ENCODE measurements at places on chromosomes 3 and 15. TPM values are rescaled to one million over a fixed set of nuclear protein-coding genes. Genes with fewer than 3 reads are reported as not detected.
A peak's percentile ranks its signal among the peaks of the same experiment; 100 is the strongest.

LIPC gene
- 13.1 TPM for polyA plus RNA-seq

CFAP20DC gene
- 5.3 TPM for polyA plus RNA-seq

SLC38A3 gene
- 7.2 TPM for polyA plus RNA-seq

GPR62 gene
- polyA plus RNA-seq: 0.37 TPM

TNNC1 gene
- polyA plus RNA-seq: 8.2 TPM

ZXDC gene
- 31.6 TPM for polyA plus RNA-seq

SLC4A7 gene
- polyA plus RNA-seq: 20.2 TPM

ANKDD1A gene
- 4.8 TPM for polyA plus RNA-seq

SCG5 gene
- 22.9 TPM for polyA plus RNA-seq

IFRD2 gene
- 45.5 TPM for polyA plus RNA-seq

KCNMB3 gene
- 4.8 TPM for polyA plus RNA-seq

FILIP1L gene
- 24.4 TPM for polyA plus RNA-seq

SLC2A2 gene
- 13.8 TPM for polyA plus RNA-seq

CIDEC gene
- polyA plus RNA-seq: not detected

TTLL13 gene
- not detected for polyA plus RNA-seq

DNA sequence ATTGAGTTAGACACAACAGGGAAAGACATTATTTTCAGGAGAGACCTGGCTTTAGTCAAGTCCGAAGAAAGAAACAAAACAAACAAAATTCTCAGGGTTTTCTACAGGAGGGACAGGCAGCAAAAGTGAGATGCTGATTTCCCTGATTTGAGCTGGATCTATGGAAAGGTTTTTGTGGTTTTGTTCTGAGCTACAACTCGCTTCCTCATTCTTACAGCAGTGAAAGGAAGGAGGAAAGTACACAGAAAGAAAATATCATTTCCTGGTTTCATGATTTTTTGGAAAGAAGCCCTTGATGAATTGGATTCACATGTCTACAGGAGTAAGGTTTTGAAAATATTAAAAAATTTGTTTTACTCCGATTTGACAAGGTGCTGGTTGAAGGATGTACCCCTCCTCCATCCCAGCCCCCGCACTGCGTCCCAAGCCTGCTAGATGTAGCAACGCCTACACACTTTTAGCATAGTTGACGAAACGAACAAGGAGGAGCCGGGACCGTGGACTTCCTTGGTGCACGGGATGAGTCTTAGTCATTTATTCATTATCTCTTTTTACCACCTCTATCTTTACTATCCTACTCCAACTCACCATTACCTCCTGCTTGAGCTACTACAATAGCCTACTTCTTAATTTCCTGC lies 10.8 kb downstream of the PRICKLE2 start:
- no peak for DNase-seq

GRCh38 chr3:169430707-169431404 lies 232.7 kb downstream of the MECOM start:
- DNase-seq: no peak

DNA sequence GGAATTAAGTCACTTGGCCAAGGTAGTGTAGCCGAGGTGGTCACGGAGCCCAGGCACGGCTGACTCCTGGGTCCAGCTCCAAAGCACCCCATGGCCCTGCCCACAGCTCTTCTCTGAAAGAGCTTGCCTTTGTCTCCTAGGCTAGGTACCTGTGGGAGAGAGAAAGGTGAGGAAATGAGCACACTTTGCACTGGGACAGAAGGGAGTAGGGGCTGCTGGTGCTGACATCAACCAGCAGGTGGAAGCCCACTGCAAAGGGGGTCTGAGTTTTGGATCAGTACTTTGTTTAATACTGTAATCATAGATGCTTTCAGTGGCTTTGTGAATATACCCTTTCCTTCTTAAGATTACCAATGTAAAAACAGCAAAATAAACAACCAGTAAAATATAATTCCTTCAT lies 128.3 kb upstream of the EIF1B start:
- no peak for DNase-seq

DNA sequence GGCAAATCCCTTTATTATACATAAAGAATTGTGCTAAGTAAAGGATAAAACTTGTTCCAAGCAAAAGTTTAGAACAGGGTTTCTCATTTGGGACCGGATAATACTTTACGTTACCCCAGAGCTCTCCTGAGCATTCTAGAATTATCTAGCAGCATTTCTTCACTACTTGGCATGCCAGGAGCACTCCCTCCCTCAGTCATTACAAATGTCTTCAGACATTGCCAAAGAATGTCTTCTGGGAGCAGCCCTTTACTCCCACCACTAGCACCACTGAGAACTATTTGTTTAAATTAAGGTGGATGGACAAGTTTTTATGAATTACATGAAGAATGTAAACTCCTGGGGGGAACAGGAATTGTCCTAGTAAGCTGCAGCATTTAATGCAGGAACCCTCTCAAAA lies 516.4 kb downstream of the GBE1 start:
- no peak for DNase-seq

GRCh38 chr15:34155859-34156258 lies 54.0 kb downstream of the PGBD4 start:
- no peak for DNase-seq

DNA sequence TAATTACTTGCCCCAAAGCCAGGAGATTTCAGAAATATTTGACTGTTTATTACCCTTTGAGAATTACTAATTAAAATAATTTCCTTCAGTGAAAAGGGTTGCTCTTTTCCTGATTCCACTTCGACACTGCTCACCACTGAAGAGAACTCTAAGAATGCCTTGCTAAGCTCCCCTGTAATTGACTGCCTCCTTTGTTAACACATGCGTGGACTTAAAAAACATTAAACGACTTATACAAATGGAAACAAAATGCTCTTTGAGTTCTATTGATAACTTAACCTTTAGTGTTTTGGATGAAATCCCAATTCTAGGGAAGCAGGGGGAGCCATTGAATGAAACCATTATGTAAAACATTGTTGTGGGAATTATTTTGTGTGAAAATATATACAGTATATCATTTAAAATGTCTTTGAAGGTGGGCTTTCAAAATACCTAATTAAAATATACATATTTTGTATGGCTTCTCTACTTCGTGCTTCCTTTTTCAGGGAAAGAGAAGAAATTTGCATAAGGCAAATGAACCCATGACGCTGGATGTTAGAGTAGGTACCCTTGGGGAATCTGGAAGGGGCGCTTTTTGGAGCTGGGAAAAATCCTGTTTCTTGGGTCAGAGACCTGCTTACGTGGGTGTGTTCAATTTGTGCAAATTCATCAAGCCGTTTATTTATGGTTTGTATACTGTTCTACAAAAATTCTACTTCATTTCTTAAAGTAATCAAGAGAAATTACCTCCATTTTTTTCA lies 64.2 kb downstream of the WWTR1 start:
- DNase-seq: no peak

- no peak for DNase-seq
Measured at GRCh38 chr3:116179091-116179490, 266.2 kb downstream of the LSAMP start.

- DNase-seq: no peak
Measured at GRCh38 chr3:77142578-77142977, 102.7 kb downstream of the ROBO2 start.

GRCh38 chr15:68369931-68370767 lies 61.8 kb downstream of the ITGA11 start:
- DNase-seq: no peak

DNA sequence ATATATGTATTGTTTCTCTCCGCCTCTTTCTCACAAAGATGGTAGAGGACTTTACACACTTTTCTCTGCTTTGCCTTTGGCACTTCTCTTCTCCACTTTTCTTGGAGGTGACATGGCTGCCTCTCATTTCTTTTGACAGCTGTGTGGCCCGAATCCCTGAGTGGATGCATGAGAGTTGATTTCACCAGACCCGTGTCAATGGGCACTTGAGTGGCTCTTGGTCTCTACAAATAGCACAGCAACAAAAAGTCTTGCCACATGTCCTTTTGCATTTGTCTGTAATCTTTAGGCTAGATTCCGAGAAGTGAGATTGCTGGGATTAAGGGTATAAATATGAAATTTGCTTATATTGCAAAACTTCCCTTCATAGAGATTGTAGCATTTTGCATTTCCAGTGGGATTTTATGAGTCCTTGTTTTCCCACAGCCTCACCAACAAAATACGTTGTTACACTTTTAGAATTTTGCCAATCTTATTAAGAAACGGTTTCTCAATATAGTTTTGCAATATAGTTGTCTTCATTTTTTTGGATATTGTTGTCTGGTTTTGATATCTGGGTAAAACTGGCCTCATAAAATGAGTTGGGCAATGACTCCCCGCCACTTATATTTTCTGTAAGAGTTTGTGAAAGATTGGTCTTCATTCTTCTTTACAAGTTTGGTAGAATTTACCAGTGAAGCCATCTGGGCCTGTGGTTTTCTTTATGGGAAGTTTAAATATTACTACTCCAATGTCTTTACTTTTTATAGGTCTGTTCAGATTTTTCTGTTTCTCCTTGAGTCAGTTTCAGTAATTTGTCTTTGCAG lies 5.2 kb upstream of the TRPM1 start:
- no peak for DNase-seq

DNA sequence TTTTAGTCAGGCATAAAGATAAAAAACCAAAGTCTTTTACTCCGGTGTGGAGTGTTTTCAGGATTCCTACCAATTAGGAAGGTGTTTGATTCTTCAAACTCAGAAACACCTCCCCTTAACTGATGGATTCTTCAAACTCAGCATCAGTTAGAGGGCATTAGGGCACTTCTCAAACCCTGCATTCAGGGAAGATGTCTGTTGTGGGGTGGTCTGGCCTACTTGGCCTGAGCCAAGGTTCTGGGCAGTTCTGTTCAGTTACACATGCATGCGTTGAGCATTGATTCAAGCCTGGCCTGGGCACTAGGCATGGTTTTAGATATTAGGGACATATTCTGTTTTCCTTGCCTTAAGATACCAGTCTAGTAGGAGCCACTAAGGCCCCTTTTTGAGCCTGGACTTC lies 1.0 kb downstream of the HGD start:
- DNase-seq: no peak

GRCh38 chr15:74613953-74614743 lies 1.5 kb upstream of the CLK3 start:
- no peak for DNase-seq

- no peak for DNase-seq
Measured at GRCh38 chr3:185330238-185330637, 32.7 kb upstream of the MAP3K13 start.

GRCh38 chr3:196640297-196641018 lies 964 bp downstream of the NRROS start:
- DNase-seq: no peak

- DNase-seq: no peak
Measured at GRCh38 chr3:89613241-89613640, 505.8 kb downstream of the EPHA3 start.

DNA sequence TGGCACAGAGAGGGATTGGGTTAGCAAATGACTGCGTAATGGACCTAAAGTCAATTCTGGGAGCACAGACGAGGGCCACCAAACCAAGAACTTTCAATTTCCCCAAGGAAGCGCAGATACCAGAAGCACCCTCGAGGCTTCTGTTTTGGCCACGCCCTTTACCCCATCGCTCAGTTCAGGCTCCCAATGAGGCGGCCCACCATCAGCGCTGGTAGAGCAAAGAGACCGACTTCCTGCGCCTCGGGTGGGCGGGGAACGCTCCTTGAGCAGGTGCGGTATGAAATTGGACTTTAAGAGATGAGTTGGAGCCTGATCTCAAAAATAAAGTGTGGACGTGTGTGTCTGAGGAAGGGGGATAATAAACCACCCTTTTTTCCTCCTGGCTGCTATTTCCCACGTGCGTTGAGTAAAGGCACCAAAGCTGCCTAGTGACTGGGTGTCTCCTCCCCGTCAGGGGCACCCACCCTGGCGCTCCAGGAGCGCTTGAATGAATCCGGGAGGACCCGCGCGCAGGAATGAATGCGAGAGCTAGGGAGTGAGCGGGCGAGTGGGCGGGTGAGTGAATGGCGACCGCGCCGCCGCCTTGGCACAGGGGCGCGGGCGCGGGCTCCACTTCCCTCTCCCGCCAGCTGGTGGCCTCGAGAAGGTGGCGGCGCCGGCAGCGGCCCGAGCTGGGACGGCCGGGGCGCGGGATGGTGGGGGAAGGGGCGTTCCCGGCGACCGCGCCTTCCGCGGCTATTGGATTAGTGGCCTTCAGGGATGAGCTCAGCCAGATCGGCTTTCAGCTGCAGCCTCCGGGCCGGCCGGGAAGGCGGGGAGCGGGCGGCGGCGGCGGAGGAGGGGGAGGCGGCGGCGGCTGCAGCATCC lies at the start of gene SPSB4:
Gene SPSB4, plus strand, starts transcription at position 772 of the 867 bp plus-strand sequence. CDS start 14,758 bp downstream, outside the sequence.
- peak; percentile 67 for DNase-seq

GRCh38 chr3:24462737-24463136 lies 31.9 kb downstream of the THRB start:
- no peak for DNase-seq

- no peak for DNase-seq
Measured at GRCh38 chr15:86615816-86616215, 536.1 kb downstream of the AGBL1 start.

- DNase-seq: no peak
Measured at GRCh38 chr15:68228971-68229385, 550 bp downstream of the CLN6 start.

GRCh38 chr3:101484805-101485620 lies 28.0 kb downstream of the SENP7 start:
- no peak for DNase-seq

- DNase-seq: no peak
Measured at GRCh38 chr15:78752492-78753358, 58.5 kb downstream of the ADAMTS7 start.

GRCh38 chr3:3189102-3189727 lies 9.7 kb upstream of the CRBN start:
- DNase-seq: no peak

GRCh38 chr15:46461416-46461815 lies 826.6 kb downstream of the SQOR start:
- DNase-seq: no peak

- no peak for DNase-seq
Measured at GRCh38 chr3:131702146-131702545, 199.4 kb upstream of the MRPL3 start.

All from right renal pelvis (tissue), 4 donors.